ENCODE measurements at places on chromosomes 12 and 14. TPM values are rescaled to one million over a fixed set of nuclear protein-coding genes. Genes with fewer than 3 reads are reported as not detected.
A peak's percentile ranks its signal among the peaks of the same experiment; 100 is the strongest.

SLC4A8 gene
- total RNA-seq = 17.5 TPM

DIO2 gene
- 0.58 TPM for total RNA-seq

GRCh38 chr12:122986258-122986871, 5.9 kb downstream of the ARL6IP4 start:
- H3K27ac ChIP-seq = no peak overlapping the region
- H3K4me1 ChIP-seq = peaks cover 35% of the 10 kb centered on the region
- H3K27me3 ChIP-seq = no peaks in the 10 kb centered on the region
- H3K4me3 ChIP-seq = no peak overlapping the region

BLOC1S1 gene
- 58.0 TPM for total RNA-seq

DNA sequence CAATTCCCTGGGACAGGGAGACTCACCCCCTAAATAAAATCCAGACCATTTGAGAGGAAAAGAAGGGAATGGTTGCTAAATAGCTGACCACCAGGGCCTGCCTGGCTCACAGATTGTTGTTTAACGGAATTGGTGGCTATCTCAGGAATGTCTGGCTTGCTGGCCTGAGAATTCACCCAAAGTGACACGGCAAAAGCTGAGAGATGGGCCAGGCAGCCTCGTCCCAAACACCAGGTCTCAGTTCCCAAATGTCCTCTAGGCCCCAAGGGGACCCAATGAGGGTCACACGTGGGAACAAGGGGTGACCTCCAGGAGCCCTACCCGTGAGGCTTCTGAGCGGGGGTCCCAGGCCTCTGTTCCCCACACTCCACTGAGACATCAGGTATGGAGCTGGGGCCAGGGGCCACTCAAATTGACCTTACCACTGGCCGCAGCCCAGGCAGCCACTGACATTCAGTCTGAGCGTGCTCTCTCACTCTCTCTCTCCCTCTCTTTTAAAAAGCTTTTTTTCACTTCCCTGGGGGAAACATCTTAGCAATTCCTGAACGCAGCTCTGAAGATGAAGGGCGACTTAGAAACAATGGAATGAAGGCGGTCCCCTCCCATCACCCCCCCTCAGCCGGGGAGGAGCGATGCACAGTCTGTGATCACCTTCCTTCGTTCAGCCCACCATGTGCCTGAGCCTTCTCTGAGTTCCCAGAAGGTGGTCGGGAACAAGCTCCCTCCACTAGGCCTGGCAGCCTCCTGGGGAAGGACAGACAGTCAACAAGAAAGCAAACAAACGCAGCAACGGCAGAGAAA, 131.2 kb downstream of the SCARB1 start:
- no peak overlapping the region for H3K4me3 ChIP-seq
- peaks cover 39% of the 10 kb centered on the region for H3K4me1 ChIP-seq
- no peak for DNase-seq
- no peaks in the 10 kb centered on the region for H3K36me3 ChIP-seq

GRCh38 chr14:59244581-59244980, 56.1 kb downstream of the DAAM1 start:
- no peak overlapping the region for H3K4me3 ChIP-seq
- H3K27me3 ChIP-seq = no peaks in the 10 kb centered on the region
- DNase-seq = no peak
- H3K27ac ChIP-seq = peak overlapping the region; percentile 22
- peaks cover 2% of the 10 kb centered on the region for H3K36me3 ChIP-seq
- peaks cover 19% of the 10 kb centered on the region for H3K4me1 ChIP-seq

DNA sequence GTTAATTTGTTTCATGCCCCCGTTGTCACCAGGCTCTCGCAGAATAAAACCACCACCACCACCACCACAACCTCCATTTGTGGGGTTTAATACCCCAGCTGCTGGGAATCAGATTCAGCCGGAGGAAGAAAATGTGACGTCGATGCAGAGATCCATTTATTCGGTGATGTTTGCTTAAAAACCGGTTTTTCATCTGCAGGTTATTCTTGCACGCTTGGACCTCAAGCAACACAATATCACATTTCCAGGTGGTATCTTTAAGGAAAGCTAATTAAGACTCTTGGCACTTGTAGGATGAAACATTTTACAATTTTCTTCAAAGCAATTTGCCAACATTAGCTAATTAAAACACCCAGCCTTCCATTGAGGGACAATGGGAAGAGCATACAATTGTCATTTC, 39.8 kb downstream of the SPRING1 start:
- H3K4me1 ChIP-seq = peaks cover 29% of the 10 kb centered on the region
- no peak for DNase-seq
- H3K4me3 ChIP-seq = no peak overlapping the region
- peak overlapping the region; percentile 68 for H3K27ac ChIP-seq

- peaks cover 25% of the 10 kb centered on the region for H3K4me1 ChIP-seq
- peak; percentile 87 for DNase-seq
- H3K27ac ChIP-seq = peak overlapping the region; percentile 60
- H3K27me3 ChIP-seq = no peaks in the 10 kb centered on the region
- peaks cover 1% of the 10 kb centered on the region for H3K36me3 ChIP-seq
Observed at GRCh38 chr12:67441736-67442346, 172.7 kb downstream of the CAND1 start.

DNA sequence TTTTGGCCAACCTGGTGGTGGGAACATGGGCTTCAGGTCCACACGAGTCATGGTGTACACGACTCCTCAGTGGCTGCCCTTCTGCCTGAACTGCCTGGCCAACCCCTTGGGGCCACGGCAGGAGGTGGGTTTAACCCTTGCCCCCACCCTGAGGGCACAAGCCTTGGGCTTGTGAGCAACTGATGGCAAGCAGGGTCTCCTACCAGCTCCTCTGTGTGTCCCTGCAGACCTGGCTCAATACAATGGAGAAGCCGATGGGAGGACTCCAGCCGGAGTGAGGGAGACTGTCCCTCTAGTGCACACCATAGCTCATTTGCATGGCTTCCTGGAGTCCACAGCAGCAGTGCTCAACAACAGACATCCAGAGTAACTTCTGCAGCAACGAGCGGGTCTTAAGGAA, 28.0 kb downstream of the JAG2 start:
- H3K4me1 ChIP-seq = no peaks in the 10 kb centered on the region
- DNase-seq = no peak
- no peak overlapping the region for H3K4me3 ChIP-seq
- H3K36me3 ChIP-seq = peaks cover 17% of the 10 kb centered on the region
- no peaks in the 10 kb centered on the region for H3K27me3 ChIP-seq
- H3K27ac ChIP-seq = no peak overlapping the region

ARF6 gene
- total RNA-seq = 33.7 TPM

DNA sequence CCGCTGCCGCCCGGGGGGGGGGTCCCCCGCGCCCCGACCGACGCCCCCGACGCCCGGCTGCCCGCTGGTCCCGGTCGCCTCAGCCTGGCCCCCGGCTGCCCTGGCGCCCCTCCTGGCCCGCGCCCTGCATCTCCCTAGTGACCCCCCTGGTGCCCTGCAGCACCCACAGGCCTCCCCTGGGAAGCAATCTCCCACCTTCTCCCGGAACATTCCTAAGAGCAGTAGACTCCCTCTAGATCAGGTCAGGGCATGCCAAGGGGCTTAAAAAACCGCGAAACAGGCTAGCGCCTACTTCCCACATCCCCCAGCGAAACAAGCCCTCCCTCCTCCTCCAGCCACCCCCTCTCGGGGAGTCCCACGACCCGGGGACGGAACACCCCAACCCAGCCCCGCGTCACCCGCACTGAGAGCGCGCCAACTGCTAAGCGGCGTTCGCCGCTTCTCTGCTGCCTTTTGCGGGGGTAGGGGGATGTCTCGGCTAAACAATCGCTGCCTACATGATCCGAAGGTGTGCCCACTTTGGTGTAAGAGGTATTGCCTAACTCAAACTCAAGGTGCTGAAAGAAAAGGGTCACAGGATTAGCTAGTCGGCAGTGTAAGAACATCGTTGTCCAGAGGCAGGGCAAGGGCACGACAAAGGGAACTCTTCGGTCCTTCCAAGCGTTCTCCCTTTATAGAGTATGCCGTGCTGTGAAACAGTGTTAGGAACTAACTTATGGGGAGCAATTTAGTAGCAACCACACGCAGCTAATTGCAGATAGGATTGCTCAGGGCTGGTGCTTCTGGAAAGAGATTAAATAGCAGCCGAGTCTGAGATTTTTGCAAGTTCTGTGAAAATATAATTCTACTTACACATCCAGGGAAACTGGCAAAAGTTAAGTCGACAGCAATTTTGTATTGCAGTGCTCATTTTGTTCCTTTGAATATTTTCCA, 619 bp upstream of the NTN4 start:
- no peak overlapping the region for H3K27ac ChIP-seq
- H3K27me3 ChIP-seq = peaks cover 63% of the 10 kb centered on the region
- H3K36me3 ChIP-seq = no peaks in the 10 kb centered on the region
- DNase-seq = peak; percentile 20
- peak overlapping the region; percentile 82 for H3K4me3 ChIP-seq

CACNA2D4 gene
- total RNA-seq = 0.09 TPM

DUSP16 gene
- total RNA-seq = 31.9 TPM

DNA sequence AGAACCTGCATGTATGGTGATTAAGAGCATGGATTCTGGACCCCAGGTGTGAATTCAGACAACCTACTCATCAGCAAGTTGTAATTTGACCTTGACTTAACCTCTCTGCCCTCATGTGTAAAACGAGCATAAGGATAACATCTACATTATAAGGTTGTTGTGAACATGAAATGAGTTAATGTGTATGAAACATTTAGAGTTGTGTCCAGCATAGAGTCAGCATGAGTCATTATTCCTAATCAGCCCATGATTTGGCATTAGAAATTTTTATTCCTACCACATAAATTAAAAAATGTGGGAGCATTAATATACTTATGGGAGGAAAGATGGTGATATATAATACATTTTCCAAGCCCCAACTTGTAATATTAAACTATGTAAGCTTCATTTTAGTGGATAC, 95.9 kb upstream of the DDHD1 start:
- no peak overlapping the region for H3K27ac ChIP-seq
- no peak for DNase-seq
- H3K4me3 ChIP-seq = no peak overlapping the region
- no peaks in the 10 kb centered on the region for H3K27me3 ChIP-seq
- H3K36me3 ChIP-seq = no peaks in the 10 kb centered on the region

- peaks cover 17% of the 10 kb centered on the region for H3K27me3 ChIP-seq
- no peak overlapping the region for H3K27ac ChIP-seq
- H3K36me3 ChIP-seq = no peaks in the 10 kb centered on the region
- H3K4me1 ChIP-seq = peaks cover 7% of the 10 kb centered on the region
- no peak for DNase-seq
- no peak overlapping the region for H3K4me3 ChIP-seq
Observed at GRCh38 chr12:52122904-52123303, 43.4 kb downstream of the SMIM41 start.

- no peak overlapping the region for H3K27ac ChIP-seq
- peaks cover 6% of the 10 kb centered on the region for H3K4me1 ChIP-seq
- no peak overlapping the region for H3K4me3 ChIP-seq
- no peak for DNase-seq
- no peaks in the 10 kb centered on the region for H3K27me3 ChIP-seq
- H3K36me3 ChIP-seq = peaks cover 24% of the 10 kb centered on the region
Observed at GRCh38 chr12:31950088-31950487, 9.1 kb upstream of the RESF1 start.

PTPRQ gene
- total RNA-seq = 19.2 TPM

DNA sequence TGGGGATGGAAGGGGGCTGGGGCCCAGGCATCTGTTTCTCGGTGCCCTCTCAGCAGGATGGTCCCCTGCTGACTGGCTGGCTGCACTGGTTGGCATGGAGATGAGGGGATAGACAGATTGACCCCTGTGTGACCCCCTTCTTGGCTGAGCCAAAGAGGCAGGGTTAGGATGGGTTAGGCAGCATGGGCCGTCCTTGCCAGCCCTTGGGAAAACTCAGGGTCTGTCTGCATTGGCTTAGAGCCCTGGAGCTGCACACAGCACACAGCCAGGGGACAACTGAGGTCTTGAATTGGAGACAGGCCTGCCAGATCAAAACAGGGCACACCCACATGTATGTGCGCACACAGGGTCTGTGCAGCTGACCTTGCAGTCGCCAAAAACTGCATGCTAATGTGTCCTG, 11.2 kb upstream of the LRP1-AS start:
- no peak for DNase-seq
- no peak overlapping the region for H3K27ac ChIP-seq
- H3K27me3 ChIP-seq = no peaks in the 10 kb centered on the region
- peaks cover 7% of the 10 kb centered on the region for H3K4me1 ChIP-seq
- peaks cover 63% of the 10 kb centered on the region for H3K36me3 ChIP-seq
- no peak overlapping the region for H3K4me3 ChIP-seq

GRCh38 chr14:104767634-104767918, 14.6 kb downstream of the SIVA1 start:
- DNase-seq = no peak
- H3K27me3 ChIP-seq = no peaks in the 10 kb centered on the region
- peaks cover 40% of the 10 kb centered on the region for H3K36me3 ChIP-seq
- no peak overlapping the region for H3K27ac ChIP-seq
- H3K4me1 ChIP-seq = peaks cover 19% of the 10 kb centered on the region

ACYP1 gene
- total RNA-seq = 17.5 TPM

DNA sequence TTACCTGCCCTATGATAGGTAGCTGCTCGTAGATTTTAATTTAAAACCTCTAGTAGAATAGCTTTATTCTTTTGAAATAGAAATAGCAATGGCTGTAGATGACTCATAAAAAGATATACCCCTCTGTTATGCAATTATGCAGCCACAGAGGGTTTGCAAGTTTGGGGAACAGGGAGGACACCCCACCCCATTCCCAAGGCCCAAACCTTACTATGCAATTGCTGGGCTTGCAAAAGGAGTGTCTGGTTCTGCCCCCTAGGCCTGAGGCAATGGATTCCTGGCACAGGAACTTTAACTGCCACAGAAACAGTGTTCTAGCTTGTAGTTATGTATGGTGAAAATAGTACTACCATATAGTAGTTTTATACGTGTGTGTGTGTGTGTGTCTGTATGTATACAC, 403.3 kb downstream of the ADAMTS20 start:
- no peak for DNase-seq
- peaks cover 39% of the 10 kb centered on the region for H3K4me1 ChIP-seq
- no peaks in the 10 kb centered on the region for H3K36me3 ChIP-seq
- no peak overlapping the region for H3K4me3 ChIP-seq
- H3K27me3 ChIP-seq = no peaks in the 10 kb centered on the region

Measured in mesothelial cell of epicardium (in vitro differentiated cells).